ENCODE measurements at places on chromosomes 11 and 22.

DNA sequence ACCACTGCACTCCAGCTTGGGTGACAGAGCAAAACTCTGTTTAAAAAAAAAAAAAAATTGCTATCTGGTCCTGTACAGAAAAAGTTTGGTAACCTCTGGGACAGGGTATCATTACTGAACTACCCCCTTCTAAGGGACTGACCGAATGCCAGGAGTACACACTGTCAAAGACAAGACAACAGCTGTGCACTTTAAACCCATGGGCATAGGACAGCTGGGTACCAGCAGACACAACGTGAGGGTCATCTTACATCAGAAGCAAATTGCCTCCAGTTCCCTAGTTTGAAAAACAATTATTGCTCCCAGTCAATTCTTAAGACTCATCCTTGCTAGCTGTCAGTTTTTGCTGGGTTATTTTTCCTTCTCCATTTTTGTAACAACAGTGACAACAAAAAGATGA lies 17.8 kb downstream of the CD59 start:
- no peak for DNase-seq

GRCh38 chr11:1880746-1881441 lies 10.8 kb downstream of the PRR33 start:
- DNase-seq: no peak

DNA sequence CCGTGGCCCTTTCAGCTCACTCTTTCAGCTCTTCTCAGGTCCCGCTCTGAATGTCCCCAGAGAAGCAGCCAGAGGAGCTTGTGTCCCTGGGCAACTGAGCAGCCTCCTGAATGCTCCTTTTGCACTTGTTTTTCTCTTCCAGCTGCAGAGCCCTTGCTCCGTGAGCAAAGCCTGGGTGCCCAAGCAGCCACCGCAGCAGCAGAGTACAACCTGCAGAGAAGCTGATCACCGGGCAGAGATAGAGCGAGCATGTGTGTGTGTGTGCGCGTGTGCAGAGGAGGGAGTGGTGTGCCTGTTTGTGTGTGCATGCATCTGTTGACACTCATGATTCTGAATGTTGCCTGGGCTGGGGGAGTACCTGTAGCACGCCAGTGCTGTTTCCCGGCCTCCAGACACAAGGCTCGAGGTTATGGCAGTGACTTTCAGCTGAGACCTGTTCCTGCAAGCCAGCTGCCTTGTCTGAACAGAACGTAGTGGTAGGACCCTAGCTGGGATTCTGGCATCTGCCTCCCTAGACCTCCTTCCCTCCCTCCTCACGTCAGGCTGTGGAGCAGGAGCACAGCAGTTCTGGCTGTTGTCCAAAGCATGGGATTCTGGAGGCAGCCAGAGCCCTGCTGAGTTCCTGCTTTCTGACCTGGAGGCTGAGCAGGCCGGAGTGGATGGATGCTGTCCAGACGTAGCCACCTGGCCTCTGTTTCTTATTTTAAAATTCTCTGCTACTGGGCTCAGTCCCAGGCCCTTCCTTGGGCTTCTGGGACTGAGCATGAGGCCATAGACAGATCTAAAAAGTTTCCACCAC lies 4.5 kb upstream of the MAPK8IP1 start:
- DNase-seq: no peak

- DNase-seq: no peak
Measured at GRCh38 chr11:3126207-3126865, 38.8 kb downstream of the OSBPL5 start.

DNA sequence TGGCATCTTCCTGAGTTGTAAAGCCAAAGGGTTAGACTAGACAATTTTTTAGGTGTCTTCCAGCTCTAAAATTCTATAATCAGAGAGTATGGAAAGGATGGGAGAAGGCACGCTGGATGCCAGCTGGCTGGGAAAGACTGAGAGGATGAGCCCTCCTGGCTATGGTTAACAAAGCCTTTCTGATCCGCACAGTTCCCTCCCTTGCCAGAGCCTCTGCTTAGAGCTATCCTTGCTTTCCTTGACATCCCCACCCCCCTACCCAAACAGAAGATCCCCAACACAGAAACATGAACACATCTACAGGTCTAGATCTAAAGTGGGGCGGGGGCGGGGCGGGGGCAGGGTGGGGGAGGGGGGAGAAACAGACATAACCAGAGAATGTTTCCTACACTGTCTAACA lies 6.5 kb downstream of the TCF20 start:
- DNase-seq: no peak

- no peak for DNase-seq
Measured at GRCh38 chr22:20953668-20954500, 13.2 kb upstream of the AIFM3 start.

DNA sequence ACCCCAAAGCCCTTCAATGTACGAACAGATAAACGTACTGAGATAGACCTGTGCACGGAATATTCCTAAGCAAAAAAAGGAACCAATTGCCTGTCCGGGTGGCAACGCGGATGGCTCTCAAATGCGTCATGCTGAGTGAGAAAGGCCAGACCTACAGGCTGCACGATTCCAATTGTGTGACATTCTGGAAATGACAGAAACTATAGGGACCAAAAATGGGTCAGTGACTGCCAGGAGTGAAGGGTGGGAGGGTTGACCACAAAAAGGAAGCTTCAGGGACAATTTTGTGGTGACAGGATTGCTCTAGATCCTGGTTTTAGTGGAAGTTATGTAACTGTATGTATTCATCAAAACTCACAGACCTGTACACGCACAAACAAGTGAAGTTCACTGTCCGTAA lies 24.0 kb upstream of the SYT8 start:
- DNase-seq: no peak

- DNase-seq: no peak
Measured at GRCh38 chr22:20267441-20268278, 458 bp downstream of the RTN4R start.

- no peak for DNase-seq
Measured at GRCh38 chr22:44154436-44154942, 26.2 kb upstream of the PARVG start.

GRCh38 chr11:69834811-69835800 lies 15.9 kb upstream of the FGF3 start:
- no peak for DNase-seq

DNA sequence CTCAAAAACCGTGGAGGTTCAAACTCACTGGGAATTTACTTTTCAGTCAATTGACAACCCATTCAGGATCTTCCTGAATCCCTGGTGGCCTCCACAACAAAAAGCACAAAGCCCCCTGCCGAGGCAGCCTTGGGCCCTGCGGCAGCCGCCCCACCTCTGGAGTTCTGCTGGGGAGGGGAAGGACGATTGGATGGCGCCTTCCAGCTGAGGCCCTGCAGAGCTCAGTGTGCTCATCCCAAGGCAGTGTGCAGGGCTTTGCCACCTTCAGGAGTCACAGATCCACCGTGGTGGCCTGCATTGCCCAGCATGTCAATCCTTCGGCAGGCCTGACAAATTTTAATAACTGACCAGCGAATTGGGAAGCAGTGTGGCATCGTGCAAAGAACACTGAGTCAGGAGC lies 7.4 kb downstream of the ZFTA start:
- DNase-seq: no peak

GRCh38 chr11:62621027-62621566 lies 689 bp downstream of the B3GAT3 start:
- no peak for DNase-seq
